ENCODE measurements at places on chromosomes 5 and 9.

- DNase-seq: no peak
Observed at GRCh38 chr9:136609838-136610311, 52.8 kb upstream of the EGFL7 start.

- no peak for DNase-seq
Observed at GRCh38 chr9:20302197-20302596, 320.1 kb downstream of the MLLT3 start.

DNA sequence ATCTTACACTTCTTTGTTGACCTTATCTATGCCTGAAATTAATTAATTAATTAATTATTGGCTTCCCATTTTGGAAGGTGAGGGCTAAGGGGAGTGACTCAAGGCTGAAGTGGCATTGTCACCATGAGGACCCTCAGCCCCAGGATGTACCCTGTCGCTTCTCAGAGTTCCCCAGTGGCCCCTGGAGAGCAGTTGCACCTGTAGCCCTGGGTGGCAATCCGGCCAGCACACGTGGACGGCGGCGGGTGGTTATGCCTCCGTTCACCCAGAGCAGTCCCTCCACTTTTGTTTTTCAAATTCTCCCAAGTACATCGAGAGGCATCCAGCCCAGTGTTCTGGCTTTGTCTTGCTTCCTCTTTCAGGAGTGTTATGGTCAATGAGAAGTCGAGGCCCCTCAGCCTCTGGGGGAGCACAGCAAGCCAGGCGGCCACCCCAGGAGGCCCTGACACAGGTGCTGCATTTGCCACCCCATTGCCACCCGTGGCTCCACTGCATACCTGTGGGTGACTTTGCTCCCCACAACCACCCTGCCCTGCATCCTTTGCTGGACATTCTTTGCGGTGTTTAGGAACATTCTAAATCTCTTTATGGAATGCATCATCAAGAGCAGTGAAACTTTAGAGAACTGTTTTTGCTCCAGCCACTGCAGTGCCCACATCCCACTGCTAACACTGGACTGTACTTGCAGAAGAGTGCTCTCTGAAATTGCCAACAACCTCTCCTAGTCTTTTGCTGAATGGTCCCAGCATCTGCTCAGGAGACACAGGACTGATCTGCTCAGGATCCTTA is 11.5 kb upstream of the IRX2 start:
- no peak for DNase-seq

DNA sequence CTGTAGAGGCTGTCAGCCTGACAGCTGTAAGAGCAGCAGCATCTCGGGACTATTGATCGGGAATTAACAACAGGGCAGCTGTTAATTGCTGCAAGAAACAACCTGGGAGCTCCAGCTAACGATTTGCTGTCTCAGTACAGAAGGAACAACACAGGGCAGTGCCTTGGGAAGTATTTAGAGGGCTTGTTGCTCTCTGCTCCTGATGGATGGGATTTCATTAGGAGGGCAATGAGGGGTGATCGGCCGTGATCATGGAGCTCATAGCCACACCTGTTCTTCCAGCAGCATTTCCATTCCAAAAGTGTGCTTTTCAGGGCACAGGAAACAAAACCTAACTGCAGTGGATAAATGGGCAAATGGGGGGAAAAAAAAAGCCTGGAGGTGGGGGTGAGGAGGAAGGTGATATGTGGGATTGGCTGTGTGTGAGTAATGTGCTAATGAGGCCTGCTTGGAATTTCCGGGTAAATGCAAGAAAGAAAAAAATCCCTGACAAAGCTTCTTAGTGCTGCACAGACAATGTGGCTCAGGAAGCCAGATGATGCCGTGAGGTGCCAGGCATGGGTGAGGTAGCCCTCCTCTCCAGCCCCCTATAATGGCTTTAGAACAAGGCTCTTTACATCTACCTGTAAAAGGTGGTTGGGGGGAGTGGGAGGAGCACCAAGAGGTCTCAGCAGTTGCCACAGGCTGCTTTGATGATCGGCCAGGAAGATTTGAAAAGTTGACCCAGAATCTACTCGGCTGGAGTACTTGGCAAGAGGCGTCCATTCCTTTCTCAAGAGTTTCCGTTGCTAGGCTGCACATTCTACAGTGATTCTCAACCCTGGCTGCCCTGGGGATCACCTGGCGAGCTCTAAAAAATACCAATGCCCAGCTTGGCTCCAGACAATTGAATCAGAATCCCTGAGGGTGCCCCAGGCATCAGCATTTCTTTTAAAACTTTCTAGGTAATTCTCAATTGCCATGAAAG is 139.5 kb upstream of the KLF9 start:
- no peak for DNase-seq

DNA sequence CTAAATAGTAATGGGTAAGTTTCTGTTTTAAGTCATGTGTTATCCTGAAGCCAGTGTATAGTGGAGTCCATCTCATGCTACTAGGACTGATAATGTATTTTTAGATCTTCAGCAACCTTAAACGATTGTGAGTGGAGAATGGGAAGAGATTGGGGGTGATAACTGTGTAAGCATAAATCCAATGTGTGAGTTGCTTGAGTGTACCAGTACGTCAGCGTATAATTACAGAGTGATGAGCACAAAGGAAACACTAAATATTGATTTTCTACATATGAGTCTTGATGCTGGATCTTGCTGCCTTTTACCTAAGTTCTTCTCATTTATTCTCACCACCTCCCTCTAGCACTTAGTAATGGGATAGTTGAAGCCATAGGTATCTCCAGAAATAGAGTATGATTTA is 16.3 kb upstream of the IZUMO3 start:
- DNase-seq: no peak

- no peak for DNase-seq
Observed at GRCh38 chr9:93676310-93677047, 100.1 kb downstream of the PHF2 start.

DNA sequence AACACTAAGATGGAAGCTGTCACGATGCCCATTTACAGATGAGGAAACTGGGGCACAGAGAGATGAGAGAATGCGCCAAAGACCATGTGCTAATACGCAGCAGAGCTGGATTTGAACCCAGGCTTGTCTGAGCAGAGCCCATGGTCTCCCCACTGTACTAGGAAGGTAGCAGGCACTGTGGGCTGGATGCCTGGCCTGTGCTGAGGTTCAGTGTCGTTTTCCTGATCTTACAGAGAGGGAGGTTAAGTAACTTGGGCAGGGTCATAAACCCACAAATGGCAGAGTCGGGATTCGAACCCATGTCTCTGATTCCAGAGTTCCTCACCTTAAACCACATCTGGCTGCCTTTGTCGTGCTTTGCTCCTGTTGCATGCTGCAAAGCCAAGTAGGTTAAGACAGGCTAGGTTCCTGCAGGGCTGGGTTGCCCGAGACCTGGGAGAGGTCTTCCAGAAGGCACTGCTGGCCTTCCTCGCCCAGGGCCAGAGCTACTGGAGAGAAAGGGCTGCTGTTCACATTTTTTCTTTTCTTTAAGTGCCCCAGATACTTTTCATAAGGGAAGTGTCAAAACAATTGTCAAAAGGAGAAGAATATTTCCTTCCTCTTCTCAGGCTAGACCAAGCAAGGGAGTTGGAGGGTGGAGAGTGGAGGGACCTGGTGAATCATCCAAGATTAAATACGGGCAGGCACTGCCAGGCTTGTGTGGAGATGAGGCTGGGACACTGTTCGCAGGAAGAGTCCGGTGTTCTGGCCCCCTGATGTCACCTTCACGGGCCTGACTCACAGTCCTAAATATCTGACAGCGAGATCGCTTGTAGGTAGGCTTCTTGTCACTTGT is 3.2 kb downstream of the NEK6 start:
- no peak for DNase-seq

DNA sequence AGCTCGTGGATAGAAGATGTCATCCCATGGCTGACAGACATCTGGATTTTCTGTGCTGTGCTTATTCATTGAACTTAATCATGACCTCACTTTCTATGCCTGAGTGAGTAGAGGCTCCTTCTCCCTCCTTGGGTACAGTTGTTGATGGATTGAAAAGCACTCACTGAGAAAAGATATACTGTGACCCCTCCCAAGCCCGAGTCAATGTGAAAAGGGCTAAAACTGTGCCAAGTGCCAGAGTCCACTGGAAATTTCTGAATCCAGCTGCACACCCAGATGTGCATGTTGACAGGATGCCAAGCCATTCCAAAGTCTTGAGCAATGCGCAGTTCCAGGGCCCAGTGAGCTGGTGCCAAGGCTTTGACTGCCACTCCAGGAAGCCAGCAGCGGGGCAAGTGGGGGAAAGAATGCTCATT is 473.0 kb downstream of the NTRK2 start:
- DNase-seq: no peak

- no peak for DNase-seq
Observed at GRCh38 chr9:114224247-114224610, 68.9 kb downstream of the COL27A1 start.

- DNase-seq: no peak
Observed at GRCh38 chr9:112873773-112874405, 16.8 kb downstream of the SLC46A2 start.

DNA sequence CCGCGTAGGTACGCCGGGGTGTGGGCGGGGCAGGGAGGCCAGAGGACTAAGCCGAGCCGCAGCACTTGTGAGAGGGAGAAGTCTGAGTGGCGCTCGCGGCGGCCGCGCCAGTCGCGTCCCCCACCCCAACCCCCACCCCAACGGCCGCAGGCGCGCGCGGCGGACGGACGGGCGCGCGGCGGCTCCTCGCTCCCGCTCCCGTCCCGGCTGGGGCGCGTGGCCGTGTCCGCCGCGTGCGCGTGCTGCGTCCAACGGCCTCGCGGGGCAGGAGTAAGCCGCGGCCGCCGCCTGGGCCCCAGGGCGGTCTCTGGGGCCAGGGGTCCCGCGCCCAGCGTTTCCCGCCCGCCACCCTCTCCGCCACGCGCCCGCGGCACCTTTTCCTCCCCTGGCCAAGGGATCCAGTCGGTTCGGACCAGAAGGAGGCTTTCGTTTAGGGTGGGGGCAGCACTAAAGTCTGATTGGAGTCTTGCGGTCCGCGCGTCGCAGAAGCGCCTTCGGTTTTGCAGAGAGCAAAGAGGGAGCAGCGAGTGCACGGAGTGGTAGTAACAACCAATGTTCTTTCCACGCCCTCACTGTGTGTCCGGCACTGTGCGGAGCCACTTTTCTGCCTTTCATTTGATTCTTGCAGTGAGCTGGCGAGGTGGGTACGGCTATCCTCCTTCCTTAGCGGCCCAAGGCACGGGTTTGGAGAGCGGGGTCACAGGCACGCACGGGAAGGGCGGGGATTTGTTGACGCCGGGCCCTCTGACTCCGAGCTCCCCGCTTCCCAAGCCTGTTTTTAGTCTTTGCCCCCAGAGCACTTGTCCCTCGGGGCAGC is 483 bp downstream of the G3BP1 start:
- no peak for DNase-seq

DNA sequence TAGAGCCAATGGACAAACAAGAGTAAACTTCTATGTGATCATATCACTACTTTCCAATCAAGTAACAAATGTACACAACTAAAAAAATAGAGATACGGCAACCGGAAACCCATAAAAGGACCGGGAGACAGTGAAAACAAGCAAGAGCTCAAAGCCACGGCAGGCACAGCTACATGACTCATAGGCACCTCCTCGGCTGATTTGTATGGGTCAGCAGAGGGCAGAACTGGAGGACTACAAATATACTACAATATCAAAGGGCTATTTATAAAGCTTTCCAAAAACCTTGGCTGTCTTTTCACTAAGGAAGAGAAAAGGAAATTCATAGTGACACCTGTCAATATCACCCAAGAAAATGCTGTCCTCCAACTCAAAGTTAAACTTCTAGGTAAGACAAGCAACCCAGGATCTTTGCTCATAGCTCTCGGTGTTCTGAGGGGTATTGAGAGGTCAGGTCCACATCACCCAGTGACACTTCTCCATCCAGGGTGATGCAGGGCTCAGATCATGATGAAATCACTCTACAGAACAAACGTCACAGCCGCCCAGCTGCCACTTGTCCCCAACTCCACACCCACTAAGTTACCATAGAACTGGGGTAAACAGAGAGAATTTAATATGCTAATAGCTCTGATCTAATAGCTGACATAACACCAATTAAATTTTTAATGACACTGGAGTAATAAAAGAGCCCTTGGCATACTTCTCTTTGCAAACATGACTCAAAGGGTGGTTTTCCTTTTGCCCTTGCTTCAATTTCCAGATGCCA is 41.3 kb downstream of the PFDN1 start:
- no peak for DNase-seq

- no peak for DNase-seq
Observed at GRCh38 chr9:91144769-91145168, 216.9 kb downstream of the AUH start.

GRCh38 chr5:135497971-135498636 is 37.7 kb downstream of the NEUROG1 start:
- DNase-seq: no peak

DNA sequence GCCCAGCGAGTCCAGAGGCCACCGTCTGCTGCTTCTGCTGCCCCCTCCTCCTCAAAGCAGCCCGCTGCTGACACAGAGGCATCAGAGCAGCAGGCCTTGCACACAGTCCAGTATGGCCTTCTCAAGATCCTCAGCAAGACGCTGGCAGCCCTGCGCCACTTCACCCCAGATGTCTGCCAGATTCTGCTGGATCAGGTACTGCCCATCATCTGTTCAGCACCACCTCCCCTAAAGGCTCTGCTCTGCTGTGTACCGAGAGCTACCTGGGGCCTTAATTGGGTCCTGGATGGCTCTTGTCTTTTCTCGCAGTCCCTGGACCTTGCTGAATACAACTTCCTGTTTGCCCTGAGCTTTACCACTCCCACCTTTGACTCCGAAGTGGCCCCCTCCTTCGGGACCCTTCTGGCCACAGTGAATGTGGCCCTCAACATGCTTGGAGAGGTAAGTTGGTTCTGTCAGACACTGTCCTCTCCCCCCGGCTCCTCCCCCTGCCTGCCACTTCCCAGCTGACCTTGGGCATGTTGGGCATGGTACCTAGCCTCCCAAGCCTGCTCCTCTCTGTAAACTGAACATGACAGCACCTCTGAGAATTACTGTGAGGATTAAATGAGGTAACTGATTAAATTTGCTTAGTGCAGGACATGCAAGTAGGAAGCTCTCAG is 22.7 kb downstream of the SH3GLB2 start:
- DNase-seq: no peak

DNA sequence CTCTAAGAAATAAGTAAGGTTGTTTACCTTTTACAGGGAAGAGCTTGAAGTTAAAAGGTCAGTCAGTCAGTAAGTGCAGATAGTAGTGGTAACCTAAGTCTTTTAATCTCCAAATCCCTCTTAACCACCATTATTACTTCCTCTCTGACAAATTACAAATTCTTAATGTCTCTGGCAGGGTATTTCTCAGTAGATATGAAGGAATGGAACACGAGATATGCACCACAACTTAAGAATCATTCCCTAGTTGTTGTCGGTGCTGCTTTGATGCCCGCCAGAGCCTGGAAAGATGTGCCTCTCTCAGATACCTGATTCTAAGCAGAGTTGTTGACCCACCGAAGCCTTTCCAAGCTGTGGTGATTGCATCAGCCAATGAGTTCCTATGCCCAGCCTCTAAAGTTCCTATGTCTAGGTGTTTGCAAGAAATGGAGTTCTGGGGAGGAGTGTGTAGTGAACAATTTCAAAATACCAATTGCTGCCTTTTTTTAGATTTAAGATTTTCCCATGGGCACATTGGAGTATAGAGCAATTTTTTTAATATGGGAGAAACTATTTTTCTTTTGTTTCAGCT is 78.5 kb downstream of the CD180 start:
- DNase-seq: no peak
